ENCODE measurements at places on chromosomes 5 and 9.
A peak's percentile ranks its signal among the peaks of the same experiment; 100 is the strongest.

DNA sequence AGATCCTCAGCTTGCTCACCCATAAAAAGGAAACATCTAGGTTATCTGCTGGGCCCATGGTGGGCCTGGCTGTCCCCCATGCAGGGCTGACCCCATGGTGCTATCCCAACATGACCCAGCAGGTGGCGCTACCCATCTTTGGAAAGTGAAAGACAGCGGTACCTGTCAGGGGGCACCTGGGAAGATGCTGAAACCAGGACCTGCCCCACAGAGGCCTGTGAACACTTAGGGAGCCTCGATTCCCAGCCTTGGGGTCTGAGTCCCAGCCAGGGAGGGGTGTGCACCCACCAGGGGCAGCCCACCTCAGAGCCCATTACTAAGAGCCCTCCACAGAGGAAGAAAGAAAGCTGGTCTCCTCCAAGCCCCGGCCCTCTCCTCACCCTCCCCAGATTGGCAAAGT, 46.6 kb upstream of the IPPK start:
- DNase-seq = peak; percentile 73

DNA sequence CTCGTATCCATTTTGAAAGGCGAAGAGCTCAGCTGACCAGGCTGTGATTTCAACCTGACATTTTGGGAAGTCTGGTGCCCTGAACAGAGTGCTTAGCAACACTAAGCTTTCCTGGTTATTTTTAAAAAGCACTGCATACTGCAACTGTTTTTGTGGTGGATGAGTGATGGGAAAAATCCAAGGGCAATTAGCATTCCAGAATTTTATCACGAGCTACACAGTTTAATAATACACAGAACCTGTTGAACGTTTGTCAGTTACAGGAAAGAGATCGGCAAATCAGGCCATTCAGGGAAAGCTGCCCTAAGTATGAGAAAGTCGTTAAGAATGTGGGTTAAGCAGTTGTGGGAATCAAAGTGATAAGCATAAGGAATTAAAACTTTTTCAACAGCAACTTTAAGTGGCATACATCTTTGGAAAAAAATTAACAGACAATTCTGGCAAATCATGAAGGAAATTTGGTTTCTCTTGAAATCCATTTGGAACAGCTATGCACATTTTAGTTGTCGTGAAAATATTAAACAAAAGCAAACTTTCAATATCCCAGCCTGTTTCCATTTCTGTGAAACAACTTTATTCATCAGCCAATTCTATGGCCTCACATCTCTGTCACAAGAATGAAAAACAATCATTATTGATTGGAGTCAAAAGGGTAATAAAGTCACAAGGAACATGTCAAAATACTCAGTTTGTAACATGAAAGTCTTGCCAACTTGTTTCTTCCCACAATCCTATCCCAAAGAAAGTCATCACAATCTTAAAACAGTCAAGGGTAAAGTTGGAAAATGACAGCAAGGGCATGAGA, 25.7 kb downstream of the PUM3 start:
- DNase-seq = no peak

DNA sequence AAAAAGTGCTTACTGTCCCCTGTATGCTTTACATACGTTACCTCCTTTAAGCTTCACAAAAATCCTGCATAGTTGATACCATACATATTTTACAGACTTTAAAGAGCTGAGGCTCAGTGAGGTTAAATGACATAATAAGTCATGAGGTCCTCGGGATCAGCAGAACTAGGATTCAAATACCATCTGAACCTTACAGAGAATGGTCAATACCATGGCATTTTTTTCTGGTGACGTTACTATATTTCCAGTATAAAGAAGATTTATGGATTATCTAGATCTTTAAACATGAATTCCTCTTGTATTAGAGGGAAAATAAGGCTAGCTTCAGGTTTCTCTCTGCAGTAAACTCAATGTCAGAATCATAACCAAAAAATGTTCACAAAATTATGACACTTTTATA, 153.7 kb upstream of the GPR151 start:
- no peak for DNase-seq

GRCh38 chr5:21818370-21818720, 1034.8 kb downstream of the CDH12 start:
- no peak for DNase-seq

DNA sequence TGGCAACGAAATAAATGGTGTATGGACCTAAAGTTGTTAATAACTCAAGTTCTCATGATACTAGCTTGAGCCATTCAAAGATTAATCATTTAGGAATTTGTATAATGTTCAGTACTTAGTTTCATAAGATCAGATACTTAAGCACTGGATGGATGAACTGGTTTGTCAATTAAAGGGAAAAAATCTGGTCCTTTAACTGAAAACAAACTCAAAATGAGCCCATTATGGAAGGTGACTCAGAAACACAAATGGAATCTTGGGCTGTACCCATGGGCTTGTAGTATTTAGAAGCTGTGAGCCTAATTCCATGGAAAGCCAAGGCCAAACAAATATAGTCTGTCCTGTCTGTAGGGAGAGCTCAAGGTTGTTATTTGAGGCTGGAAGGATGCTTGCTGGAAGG, 27.6 kb upstream of the ADRB2 start:
- no peak for DNase-seq

GRCh38 chr9:26244661-26245451, 566.6 kb upstream of the TUSC1 start:
- no peak for DNase-seq

- DNase-seq = no peak
Observed at GRCh38 chr5:140672455-140673186, 755 bp downstream of the DND1 start.

DNA sequence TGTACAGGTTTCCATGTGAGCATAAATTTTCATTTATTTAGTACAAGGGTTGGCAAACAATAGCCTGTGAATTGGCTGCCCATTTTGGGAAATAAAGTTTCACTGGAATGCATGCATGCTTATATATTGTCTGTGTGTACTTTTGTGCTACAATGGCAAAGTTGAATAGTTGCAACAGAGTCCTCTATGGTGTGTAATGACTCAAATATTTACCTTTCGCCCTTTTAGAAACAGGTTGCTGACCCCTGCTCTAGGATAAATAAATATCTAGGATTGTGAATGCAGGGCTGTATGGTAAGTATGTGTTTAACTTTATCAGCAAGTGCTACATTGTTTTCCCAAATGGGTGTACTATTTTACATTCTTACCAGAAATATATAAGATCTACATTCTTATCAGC, 47.2 kb downstream of the XRCC4 start:
- no peak for DNase-seq

- no peak for DNase-seq
Observed at GRCh38 chr9:87263291-87263690, 234.4 kb upstream of the DAPK1 start.

DNA sequence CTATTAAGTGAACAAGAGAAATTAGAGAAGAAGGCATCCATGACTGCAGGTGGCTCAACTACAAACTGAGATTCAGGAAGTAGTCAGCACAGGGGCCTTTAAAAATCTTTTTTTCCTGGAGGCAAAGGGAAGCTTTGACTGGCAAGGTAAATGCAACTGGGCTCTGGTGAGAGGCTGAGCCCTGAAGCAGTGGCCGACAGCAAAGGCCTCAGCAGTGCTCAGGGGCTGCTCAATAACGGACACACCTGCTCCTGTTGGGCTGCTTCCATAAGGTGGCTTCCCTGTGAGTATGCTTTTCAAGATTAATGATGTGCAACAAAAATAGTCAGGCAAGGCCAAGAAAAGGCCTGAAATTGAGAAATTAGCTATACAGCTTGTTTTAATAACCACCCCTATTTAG, 134.2 kb upstream of the RGMB start:
- DNase-seq = no peak

DNA sequence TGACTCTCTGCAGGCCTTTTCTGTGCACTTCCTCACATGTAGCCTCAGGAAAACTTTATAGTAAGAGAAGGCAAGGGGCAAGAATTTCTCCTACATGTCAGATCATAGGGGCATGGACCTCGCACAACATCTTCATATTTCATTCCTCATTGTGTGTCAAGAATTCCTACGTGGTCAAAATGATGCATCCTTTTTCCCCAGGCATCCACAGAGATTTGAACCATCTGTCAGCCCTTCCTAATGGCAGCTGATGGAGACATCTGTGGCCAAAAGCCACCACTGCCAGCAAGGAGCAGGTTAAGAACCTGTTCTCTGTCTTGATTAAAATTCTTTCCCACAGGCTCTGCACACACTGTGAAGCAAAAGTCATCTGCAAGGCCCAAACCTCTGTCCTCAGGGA, 42.5 kb downstream of the MFAP3 start:
- DNase-seq = no peak

- DNase-seq = no peak
Observed at GRCh38 chr5:141507387-141508091, 18.7 kb downstream of the PCDHGC5 start.

DNA sequence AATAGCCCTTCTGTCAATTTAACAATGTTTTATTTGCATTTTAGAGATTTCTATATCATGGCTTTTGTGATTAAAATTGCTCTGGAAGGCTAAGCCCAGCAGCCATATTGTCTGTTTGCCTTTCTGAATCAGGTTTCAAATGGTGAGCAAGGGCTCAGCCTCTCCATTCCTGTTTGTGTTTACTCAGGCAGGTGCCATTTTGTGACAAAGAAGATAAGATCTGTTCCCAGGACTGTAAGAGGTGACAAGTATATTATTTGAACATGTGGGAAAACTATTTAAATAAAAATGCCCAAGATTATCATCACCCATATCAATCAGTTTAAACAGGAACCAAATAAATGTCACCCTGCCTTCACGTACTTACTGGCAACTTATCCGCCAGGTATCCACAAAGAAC, 641.3 kb upstream of the KLF4 start:
- DNase-seq = no peak

GRCh38 chr9:133633681-133634080, 2.5 kb upstream of the DBH start:
- no peak for DNase-seq

DNA sequence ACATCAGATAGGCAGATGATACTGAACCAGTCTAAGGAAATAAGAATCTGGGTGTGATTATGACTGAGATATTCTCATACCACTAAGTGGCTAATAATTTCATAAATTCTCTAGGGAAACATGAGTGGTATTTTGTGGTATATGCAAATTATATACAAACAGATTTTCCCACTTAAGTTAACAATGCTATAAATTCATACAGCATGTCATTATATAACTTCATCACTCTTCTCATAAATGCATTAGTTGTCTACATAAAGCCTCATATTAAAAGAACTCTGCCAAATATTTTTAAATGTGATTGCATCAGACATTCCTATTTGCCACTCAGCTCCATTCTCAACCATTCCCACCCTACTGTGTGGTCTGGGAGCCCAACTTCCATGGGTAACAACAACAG, 226.5 kb downstream of the TLE1 start:
- DNase-seq = no peak

DNA sequence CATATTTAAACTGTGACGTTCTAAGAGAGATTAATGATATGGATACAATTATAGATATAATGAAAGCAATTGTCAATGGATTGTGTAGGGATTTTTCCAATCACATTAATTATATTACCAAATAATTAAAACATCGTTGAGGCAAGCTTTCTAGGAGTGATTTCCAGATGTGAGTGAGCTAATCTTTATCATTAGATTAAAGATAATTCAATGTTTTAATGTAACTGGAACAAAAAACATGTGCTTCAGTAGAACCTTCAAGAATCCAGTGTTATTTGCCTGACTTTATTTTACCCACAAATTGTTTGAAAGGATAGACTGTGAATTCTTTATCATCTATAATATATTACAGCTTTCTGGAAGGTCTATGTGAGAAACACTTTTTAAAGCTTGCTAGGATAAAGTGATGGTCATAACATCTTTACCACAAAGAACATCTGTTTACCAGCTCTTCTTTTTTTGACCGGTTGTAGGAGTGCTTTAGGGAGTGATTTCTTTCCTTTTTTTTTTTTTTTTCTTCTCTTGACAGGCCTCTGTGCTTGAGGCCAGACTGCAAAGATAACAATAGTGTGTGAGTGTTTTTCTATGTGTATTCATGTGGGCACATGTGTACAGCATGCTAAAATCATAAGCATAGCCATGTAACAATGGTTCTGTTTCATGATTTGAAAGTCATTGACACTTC, 35.0 kb downstream of the SNCAIP start:
- DNase-seq = no peak

DNA sequence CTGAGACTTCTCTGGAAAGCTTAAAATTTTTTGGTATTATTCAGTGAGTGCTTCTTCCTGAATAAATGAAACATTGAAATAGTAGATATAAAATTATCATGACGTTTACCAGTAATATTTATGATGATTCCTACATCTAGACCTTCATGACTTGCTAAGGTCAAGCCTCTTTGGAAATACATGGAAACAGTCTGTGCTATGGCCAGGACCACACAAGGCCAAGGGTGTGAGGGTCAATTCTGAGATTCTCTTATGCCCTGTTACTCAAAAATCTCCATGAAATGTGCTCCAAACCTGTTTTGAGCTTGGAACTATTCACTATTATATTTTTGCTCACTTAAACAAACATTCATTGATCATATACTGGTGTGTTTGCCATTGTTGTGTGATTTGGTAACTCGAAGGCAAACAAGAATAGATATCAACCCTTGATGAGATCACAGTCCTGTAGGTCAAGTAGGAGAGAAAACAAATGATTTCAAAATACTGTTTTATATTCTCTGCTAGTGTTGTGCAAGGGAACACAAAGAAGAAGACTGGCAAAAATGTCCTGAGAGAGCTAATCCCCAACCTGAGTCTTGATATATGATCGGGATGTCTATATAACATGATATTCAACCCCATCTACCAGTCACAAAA, 1254.9 kb upstream of the DMAC1 start:
- no peak for DNase-seq

- no peak for DNase-seq
Observed at GRCh38 chr9:111898331-111899096, 1.9 kb downstream of the UGCG start.

DNA sequence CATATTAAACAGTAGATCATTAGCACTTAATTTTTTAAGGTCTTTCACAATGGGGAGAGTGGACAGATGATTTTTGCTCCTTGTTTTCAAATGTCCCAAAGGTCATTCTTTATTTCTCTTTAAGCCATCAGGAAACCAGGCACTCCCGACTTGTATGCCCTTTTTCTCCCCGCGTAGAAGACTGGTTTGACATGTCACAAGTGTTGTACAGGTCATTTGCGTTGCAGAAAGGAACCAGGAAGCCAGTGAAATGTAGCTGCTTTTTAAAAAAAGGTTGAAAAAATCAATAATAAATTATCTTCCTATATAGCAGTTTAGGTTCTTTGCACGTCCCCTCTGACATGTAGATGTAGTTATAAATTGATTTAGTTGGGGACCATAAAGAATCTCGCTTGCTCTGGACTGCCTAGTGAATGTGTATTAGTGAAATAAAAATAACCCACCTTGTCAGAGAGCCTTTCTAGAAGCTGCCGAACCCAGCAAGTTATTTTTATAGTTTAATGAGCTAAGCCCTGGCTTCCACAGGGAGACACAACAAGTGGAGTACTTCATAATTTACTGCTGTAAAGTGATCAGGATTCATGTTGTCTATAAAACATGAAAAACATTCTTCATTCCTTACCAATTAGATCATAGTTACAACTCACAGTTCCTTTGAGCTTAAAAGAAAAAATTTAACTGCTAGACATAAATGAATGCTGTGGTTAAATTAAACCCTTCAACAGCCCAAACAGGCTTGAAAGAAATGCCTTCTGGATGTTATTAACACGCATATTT, 404.6 kb downstream of the CSNK1G3 start:
- DNase-seq = no peak
